ENCODE measurements at places on chromosomes 7 and 10.

DNA sequence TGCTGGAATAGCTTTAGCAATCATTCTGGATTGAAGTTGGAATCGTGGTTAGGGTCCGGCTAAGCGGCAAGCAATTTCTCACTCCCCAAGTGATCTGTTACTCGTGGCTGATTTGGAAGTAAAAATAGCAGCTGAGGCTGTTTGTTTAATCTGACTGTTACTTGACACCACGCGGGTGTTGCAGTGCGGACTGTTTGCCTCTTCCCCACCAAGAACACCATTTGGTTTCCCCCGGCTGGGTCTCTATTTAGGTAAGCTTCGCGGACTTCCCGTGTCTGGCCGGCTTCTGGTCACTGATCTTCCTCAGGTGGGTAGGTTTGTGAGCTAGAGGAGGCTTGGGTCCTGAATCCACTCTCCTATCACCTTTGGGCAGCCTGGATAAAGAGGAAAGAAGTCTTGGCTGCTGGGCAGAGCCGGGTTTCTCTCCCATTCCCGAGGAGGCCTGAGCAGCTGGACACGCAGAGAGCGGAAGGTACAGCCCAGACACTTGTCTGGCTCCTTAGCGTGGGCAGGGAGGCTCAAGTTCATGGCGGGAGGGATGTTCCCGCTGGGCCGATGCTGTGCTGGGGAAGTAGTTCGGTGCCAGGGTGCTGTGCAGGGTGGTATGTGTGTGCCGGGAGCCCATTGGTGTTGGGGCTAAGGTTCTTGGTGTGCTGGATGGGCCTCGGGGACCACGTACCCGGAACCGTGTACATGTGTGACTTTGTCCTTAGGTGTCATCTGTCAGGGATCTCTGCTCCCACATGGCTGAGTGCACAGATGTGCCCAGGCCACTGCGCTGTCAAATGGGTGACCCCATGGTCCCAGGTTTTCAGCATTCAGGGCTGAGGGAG lies at the start of gene C10orf71:
Gene C10orf71 (plus strand): TSS at position 188 of the 833 bp plus-strand sequence. CDS start 23,376 bp downstream, outside the sequence.
- DNase-seq = no peak

DNA sequence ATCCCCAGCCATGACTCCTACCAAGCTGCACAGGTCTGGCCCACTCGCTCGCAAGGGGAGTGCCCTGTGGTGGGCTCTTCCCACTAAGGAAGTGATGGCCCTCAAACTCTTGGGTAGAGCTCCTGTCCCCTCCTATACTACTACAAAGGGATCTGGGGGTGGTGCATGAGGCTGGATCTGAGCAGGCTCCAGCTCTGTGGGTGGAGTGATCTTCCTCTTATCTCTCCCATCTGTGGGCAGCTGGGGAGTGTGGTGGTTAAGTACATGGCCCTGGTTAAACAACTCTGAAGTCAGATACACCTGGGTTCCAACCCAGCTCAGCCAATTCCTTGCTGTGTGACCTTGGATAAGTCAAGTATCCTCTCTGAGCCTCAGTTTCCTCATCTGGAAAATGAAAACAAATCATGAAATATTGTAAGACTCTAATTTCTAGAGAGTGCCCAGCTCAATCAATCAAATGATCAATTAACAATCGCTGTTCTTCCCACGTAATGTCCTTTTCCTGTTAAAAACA lies 17.4 kb downstream of the DDIT4 start:
- peak; percentile 40 for DNase-seq

DNA sequence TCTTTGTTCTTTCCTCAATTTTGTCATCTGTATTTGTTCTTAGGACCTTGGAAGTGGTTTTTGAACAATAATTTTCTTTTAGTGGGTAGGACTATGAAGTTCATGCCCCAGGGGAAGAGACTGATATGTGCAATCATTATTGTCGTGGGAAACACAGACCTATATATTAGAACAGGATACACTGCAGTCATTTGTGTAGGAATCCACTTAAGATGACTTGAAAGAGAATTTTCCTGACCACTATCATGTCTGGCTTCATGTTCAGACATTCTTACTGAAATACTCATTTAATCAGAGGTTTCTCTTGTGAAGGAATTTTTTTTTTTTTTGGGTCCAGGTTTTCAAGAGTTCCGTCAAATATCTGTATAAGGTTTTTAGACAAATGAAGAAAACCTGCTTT lies 163.6 kb downstream of the SUGCT start:
- no peak for DNase-seq

DNA sequence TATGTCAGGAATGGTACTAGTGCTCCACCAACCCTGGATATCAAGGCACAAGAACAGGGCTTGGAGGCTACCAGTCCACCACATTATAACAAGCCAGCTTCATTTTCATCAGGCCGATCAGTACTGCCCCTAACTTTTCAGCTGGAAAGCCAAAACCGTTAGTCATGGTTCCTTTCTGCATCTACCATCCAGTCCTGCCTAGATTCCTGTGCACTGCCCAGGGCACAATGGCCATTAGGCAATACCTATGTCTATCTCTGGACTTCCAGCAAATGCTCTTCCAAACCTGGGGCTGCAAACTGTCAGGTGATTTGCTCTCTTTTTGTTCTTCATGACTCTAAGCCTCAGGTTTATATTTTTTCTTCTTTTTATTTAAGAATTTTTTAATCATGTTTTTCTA lies 937.7 kb downstream of the SORCS1 start:
- no peak for DNase-seq

DNA sequence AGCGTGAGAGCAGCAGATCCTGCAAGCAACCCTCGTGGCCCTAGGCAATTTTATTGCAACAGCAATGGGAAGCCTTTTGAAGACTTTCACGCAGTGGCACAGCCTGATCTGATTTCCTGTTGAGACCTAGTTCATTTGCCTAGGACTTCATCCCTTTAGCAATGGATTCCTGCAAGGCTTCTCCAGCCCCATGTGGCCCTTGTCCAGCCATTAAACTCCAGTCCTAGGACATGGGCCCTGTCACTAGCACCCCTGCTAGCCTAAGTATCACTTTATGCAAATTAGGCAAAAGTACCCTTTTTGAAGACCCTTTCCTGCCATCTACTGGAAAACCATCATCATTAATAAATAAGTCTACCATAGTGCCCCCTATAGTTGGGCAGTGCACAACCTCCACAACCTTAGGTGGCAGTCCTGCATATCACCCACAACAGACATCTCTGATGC lies 379.4 kb downstream of the GALNT17 start:
- DNase-seq = no peak

Data from activated T-cell treated with anti-CD3 and anti-CD28 coated beads for 48 hours (primary cell).